Osteocyte (in vitro differentiated cells): ENCODE measurements at places on chromosomes 2 and 18. TPM values are rescaled to one million over a fixed set of nuclear protein-coding genes. Genes with fewer than 3 reads are reported as not detected.

GRCh38 chr2:13745330-13745729 is 887.2 kb upstream of the LRATD1 start:
- no peak for DNase-seq

GRCh38 chr2:39492095-39492590 is 55.1 kb upstream of the MAP4K3 start:
- DNase-seq = no peak

GRB14 gene
- 0.83 and 2.5 TPM in 2 replicates for total RNA-seq

GRCh38 chr2:21836261-21836660 is 712.5 kb downstream of the TDRD15 start:
- no peak for DNase-seq

DNA sequence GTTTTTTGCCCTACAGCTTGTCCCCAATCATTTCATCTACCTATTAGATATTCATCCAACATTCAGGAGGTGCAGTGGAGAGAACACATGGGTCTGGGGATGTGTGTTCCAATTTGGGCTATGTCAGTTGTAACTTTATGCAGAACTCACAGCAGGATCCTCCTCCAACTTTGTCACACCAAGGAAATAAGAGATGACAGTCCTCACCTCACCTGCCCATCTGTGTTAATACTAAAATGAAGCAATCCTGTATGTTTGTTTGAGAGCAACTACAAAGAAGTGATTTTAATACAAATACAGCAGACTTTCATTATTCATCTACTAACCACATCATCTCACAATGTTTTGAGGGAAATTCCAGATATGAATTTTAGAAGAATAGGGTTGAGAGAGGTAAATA is 126.7 kb downstream of the ARHGAP15 start:
- no peak for DNase-seq

DNA sequence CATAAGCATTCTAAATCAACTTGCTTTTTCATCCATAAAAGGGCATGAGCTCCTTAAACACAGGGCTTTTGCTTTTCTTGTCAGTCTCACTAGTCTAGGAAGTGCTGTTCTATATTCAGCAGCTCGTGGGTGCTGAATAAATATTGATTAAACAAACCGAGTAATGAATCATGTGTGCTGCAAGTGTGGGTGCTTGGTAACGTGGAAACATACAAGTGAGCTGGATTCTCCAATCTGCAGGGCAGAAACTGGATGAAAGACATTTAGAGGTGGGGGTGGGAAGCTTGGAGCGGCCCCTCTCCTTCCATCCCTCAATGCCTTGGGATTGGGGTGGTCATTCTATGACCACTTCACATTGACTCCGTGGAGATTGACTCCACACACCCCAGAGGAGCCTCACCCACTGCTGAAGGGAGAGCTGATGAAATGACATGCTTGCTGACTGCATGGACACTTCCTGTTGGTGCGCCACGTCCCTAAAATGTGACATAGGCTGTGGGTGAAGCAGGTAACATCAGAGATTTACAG is 114.6 kb downstream of the DOCK10 start:
- no peak for DNase-seq

DSG1 gene
- not detected in 2 replicates for total RNA-seq

DNA sequence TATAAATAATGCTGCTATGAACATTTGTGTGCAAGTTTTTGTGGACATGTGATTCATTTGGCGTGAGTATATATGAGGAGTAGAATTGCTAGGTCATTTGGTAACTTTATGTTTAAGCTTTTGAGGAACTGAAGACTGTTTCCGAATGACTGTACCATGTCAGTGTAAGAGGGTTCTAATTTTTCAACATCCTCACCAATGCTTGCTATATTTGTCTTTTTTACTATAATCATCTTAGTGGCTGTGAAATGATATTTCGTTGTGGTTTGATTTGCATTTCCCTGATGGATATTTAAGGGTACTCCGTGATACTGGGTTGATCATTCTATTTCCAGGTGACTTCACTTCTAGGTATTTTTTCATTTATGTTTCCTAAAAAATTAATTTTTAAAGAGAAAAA is 241.1 kb downstream of the BCL2 start:
- DNase-seq = no peak

AP1S3 gene
- 3.1 and 3.5 TPM in 2 replicates for total RNA-seq

DNA sequence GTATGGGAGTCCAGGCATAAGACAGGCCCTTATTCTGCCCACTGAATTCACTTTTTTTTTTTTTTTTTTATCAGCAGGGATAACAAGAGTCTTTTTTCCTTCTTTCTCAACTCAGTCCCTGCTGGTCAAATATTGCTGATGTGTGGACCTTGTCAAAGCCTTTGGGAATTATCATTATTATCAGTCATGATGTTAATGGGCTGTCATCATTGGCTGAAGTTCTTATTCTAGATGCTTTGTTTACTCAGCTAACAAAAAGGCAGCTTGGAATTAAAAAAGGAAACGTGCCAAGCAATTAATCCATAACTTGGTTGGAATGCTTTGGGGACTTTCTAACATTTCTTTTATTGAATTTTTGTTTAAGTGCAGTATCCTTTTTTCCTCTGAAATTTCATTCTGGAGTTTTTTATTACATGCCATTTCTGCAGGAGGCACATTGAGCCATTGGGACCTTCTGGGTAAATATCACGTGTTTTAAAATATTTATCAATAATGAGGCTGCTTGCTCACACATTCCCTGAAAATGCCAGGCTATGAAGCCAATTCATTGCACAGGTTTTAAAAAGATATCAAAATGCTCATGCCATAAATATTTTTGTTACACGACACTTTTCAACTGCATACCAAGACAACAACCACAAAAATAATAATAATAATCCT is 246.3 kb downstream of the TXNL1 start:
- DNase-seq = no peak

- DNase-seq = no peak
Measured at GRCh38 chr2:157899125-157899839, 23.2 kb upstream of the ACVR1 start.

DNA sequence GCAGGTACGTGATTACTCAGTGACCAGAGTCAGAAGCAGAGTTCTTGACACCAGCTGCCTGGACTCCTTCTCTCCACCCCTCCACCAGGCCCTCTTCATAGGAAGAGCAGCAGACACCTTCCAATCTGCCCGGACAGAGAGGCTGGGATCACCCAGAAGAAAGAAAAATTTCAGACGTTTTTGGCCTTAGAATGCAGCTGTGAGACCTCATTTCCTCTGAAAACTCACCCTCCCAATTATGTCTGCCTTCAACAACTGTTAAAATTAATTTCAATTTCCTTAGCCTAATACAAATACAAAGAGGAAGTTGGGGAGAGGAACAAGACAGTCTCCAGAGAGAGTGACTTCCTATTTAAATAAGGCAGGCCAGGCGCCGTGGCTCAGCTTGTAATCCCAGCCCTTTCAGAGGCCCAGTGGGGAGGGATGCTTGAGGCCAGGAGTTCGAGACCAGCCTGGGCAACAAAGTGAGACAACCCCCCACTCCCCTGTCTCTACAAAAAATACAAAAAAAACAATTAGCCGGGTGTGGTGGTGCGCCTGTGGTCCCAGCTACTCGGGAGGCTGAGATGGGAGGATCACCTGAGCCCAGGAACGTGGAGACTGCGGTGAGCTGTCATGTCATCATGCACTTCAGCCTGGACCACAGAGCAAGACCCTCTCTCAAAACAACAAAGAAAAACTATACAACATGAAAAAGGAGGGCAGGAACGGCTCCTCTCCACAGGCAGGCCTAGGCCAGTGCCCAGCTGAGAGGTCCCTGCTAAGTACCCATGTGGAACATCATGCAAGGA is 1.6 kb downstream of the SLC66A2 start:
- no peak for DNase-seq

GRCh38 chr2:67456428-67456827 is 59.3 kb downstream of the ETAA1 start:
- no peak for DNase-seq

- no peak for DNase-seq
Measured at GRCh38 chr18:68833756-68834155, 35.9 kb downstream of the CCDC102B start.

DNA sequence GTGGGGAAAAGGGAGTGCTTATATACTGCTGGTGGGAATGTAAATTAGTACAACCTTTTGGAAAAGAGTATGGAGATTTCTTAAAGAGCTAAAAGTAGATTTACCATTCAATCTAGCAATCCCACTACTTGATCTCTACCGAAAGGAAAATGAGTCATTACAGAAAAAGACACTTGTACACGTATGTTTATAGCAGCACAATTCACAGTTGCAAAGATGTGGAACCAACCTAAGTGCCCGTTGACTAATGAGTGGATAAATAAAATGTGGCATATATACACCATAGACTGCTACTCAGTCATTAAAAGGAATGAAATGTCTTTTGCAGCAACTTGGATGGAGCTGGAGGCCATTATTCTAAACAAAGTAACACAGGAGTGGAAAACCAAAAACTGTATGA is 29.5 kb downstream of the FLACC1 start:
- no peak for DNase-seq

- no peak for DNase-seq
Measured at GRCh38 chr2:136257893-136258292, 139.9 kb upstream of the CXCR4 start.

DNA sequence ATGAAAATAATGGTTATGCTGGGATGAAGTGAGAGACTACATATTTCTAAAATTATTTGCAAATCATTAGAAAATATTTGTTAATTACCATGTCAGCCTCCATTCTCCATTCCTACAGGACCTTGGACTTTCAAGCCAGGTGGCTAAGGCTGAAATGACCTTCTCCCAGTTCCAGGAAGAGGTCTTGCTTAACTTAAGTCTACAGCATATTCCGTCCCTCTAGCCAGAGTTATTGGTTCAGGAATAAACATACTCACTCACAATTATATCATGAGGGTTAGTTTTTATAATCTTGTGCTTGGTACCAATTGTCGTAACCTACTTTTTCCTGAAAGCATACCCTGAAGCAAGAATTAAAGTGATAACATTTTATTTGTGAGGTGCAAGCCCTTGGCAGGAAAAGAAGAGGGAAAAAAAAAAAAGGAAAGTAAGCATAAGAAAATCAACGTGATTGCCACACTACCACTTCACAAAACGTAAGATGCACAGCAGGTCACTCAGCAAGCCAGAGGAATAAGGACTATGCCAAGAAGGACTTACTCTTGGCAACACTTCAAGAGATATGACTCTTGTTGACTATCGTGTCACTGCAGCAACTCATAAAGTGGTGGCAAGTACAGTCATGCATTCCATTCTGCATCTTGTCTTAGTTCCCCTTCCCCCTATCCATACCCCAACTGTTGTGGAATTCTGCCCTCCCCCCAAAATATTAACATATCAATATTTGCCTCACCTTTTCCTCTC is 479.1 kb downstream of the MBD2 start:
- DNase-seq = no peak

DNA sequence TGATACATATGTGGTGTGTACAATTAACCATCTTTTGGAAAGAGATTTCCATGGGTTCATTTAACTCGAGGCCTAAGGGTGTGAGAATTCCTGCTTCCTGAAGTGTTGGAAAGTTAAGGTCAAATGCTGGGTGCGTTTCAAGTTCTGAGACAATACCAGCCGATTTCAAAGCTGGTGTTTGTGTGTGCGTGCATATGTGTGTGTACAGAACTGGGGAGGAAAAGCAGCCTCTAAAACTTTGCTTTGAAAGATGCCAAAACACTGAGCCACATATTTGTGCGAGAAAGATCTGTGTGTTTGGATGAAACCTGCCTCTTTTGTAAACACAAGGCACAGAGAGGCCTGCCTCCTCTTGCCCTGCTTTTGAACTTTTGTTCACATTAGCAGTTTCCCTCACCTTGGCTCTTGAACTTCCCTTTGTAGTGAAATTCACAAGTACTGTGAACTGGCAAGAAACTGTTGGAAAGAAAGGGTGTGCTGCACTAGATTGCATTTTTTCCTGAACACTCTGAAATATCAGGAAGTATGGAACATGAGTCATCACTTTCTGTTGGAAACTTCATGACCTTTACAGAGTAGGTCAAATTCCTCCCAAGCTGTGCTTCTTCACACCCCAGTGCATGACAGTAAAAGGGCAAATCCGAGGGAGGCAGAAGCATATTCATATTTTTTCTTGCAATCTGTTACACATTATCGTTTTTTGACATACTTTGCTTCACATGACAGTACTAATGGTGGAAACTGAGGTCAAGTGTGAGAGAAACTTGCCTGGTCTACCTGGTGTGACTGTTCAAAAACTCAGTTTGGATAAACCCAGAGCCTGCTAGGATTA is 20.0 kb upstream of the CAVIN2 start:
- no peak for DNase-seq

DNA sequence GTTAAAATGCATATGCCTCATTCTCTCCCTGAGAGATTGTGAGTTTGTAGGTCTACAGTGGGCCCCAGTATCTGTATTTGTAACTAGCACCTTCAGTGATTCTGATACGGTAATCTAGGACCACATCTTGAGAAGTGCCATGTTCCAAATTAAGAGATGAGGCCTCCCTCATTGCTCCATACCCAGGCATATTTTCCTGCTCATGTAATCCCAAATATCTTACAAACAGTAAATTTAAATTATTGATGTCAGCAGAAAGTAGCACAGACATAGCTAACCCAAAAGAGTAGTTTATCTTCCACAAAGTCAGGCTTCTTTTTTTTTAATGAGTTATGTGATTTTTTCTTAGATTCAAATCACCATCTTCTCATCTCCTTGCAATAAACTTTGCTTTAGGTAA is 263.8 kb downstream of the SETBP1 start:
- no peak for DNase-seq

ASTL gene
- not detected in 2 replicates for total RNA-seq

GRCh38 chr18:75240433-75240832 is 29.8 kb downstream of the TSHZ1 start:
- DNase-seq = no peak

DNA sequence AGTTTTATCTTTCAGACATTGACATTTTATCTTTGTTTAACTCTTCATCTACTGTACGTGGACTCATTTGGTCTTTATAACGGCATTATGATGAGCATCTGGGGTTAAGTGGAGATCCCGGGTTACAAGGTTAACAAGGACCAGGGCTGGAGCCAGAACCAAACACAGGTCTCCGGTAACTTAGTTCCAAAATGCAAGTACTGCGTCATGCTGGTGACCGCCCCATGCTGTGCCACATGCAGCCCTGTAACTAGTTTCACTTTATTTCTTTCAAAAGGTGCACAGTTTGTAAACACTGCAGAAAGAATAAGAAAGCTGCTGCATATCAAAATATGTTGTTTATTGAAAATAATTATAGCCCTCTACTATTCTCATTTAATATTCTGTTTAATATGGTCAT is 3.1 kb downstream of the SLC5A7 start:
- no peak for DNase-seq

USP34 gene
- 111 and 114 TPM in 2 replicates for total RNA-seq

UGT1A7 gene
- not detected in 2 replicates for total RNA-seq

GRCh38 chr18:903701-904100 is 970 bp upstream of the ADCYAP1 start:
- DNase-seq = no peak

CNGA3 gene
- total RNA-seq = not detected in 2 replicates
